ENCODE measurements at places on chromosomes 7 and 10. TPM values are rescaled to one million over a fixed set of nuclear protein-coding genes. Genes with fewer than 3 reads are reported as not detected.

PLXNA4 gene
- polyA plus RNA-seq, result 15.5 TPM

CH25H gene
- polyA plus RNA-seq, result 0.21 TPM

FGFBP3 gene
- 2.6 TPM for polyA plus RNA-seq

CFAP46 gene
- 6.2 TPM for polyA plus RNA-seq

XRCC2 gene
- polyA plus RNA-seq, result 13.6 TPM

ARHGAP22 gene
- polyA plus RNA-seq, result 3.3 TPM

TRDMT1 gene
- 11.4 TPM for polyA plus RNA-seq

ASNS gene
- polyA plus RNA-seq, result 21.9 TPM

AKR1D1 gene
- polyA plus RNA-seq, result 0.10 TPM

FAM25G gene
- polyA plus RNA-seq, result 0.43 TPM

ZMYND11 gene
- 90.5 TPM for polyA plus RNA-seq

CYP26A1 gene
- polyA plus RNA-seq, result 0.08 TPM

SDK1 gene
- 10.2 TPM for polyA plus RNA-seq

All from left renal cortex interstitium (tissue), 4 donors.